NCI-H524 treated with DMSO at 0.1 percent for 48 hours (cell line): ENCODE measurements at places on chromosomes 12 and 14.

DNA sequence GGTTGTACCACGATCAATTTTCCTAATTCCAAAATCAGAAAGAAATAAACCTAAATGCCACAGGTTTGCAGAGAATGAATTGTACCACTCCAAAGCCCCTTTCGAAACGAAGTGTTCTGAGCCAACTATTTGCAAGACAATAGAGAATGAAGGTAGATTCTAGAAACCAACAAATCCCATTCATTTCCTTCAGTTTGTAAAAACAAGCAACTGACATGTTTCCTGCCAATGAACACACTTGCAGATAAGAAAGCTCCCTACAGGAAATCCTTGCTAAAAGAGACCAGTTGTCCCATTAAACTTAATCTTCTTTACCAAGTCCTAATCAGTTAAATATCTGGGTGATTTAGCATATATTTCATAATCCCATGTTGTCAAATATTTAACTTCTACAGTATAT is 198.4 kb upstream of the FOXN3 start:
- DNase-seq: no peak

DNA sequence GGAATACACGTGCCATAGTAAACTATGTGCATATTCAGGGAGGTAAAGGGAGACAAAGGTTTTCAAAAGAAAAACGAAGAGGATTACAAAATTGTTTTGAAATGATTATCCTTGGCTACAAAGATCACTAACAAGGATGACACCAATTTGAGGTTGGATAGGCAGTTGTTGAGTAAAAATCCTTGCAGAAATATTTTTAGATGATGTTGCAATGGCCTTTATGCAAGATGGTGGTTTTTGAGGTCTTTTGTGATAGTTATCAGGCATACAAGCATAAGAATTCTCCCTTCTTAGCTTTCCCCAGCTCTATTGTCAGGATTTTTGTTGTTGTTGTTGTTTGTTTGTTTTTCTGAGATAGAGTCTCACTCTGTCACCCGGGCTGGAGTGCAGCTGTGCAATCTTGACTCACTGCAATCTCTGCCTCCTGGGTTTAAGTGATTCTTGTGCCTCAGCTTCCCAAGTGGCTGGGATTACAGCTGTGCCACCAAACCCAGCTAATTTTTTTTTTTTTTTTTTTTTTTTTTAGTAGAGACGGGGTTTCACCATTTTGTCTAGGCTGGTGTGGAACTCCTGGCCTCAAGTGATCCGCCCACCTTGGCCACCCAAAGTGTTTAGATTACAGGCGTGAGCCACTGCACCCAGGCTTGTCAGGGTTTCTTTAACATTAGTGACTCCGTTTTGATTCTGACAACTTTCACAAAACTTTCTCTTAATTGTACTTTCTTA is 7.8 kb downstream of the RNASE1 start:
- no peak for DNase-seq

DNA sequence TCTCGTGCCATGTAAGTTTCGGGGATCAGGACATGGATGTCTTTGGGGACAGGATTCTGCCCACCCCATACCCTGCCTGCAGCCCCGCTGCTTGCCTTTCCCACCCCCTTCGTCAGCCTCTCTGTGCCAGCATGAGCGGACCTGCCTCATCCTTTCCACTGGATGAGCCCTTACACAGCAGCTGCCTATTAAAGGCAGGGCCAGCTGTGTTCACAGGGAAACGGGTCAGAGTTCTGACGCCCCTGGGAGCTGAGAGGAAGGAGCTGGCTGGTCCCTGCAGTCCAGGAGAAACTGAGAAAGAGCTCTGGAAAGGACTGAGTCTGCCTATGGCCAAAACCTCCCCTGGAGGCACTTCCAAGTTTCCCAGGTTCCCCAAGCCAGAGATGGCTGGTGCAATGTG is 83.5 kb upstream of the NCOR2 start:
- no peak for DNase-seq

DNA sequence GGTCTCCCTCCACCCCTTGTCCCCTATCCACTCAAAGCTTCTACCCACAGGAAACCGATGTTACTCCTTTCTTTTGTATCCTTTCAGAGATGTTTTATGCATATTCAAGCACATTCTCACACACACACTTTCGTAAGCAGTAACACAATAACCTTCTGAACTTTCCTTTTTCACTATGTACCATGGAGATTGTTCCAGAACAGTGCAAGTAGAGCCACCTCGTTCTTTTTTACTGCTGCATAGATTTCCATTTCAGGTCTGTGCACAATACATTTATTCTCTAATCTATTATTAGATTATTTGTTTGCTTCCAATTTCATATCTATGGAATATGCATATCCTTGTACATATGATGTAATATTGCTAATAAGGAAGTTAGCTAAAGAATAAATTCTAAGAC is 60.3 kb downstream of the TBC1D30 start:
- DNase-seq: no peak

- no peak for DNase-seq
These were observed 691.4 kb upstream of the TBX3 start for GRCh38 chr12:115375186-115375991.

DNA sequence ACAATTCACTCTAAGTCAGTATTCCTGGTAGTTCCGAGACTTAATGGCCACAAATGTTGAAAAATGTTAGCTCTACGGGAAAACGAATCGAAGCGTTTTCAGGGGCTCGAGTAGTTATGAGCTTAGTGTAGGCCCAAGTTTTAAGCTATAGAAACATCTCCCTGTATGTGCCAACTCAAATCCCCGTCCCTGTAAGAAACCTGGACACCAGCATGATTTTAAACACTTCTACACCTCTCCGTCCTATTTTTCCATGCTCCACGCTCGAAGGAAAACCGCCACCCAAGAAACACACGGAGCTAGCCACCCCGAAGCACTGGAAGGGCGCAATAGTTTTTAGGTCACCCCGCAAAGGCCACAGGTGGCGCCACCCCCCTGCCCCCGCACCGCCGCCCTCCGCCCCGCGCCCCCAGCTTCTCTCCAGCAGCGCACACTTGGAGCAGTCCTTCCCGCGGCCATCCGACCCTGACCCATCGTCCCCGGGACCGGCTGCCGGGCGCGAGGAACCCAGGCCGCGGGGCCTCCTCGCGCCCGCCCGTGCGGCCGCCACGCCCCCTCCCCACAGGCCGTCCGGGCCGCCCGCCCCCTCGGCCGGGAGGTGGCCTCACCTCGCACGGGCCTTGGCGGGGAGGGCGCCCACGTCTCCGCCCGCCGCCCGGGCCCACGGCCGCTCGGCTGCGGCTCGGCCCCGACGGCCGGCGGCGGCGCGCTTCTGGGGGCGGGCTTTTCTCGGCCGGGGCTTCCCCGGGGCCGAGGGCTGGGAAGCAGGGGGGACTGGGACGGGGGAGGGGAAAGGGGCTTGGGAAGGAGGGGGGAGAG is 522 bp downstream of the R3HDM2 start:
- no peak for DNase-seq

DNA sequence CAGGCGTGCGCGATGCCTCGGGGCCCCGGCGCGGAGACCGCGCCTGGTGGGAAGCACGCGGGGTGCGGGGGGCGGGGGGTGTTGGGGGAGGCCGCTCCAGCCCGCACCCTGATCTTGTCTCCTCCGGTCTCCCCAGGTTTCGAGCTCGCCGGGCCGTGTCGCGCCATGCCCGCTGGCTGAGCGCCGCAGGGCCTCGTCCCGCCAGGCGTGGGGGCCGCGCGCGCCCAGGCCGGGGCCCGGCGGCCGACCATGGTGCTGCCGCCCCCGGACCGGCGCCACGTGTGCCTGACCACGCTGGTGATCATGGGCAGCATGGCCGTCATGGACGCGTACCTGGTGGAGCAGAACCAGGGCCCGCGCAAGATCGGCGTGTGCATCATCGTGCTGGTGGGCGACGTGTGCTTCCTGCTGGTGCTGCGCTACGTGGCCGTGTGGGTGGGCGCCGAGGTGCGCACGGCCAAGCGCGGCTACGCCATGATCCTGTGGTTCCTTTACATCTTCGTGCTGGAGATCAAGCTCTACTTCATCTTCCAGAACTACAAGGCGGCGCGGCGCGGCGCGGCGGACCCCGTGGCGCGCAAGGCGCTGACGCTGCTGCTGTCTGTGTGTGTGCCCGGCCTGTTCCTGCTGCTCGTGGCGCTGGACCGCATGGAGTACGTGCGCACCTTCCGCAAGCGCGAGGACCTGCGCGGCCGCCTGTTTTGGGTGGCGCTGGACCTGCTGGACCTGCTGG is 2.4 kb downstream of the TMEM121 start:
- DNase-seq: no peak

- no peak for DNase-seq
These were observed 81.7 kb upstream of the TMEM263 start for GRCh38 chr12:106873983-106874382.

DNA sequence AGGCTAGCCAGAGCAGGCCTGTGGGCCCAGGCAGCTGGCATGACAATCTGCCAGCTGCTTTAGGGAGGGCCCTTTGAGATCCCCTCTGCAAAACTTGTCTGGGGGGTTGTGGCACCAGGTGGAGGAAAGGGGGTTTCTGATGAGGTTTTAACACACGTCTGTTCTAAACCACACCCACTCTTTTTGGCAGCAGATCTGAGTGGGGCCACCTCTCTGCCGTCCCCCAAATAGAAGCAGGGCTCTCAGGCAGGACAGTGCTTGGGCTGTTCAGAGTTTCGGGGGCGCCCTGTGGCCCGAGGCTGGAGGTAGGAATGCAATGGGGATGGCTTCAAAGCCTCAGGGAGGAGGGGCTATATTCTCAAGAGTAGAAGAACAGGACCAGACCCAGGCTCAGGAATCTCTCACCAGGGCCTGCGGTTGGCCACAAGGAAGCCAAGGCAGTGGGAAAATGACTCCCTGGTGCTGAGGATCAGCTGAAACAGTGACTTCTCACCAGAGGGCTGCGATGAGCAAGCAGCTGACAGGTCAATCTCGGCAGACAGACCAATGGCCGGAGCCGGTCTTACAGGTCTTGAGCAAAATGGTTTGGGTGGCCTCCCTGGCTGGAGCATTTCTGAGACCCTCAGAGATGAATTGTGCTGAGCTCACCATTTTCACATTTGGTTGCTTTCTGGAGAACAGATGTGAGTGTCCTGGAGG is 1.5 kb upstream of the KRT5 start:
- no peak for DNase-seq

DNA sequence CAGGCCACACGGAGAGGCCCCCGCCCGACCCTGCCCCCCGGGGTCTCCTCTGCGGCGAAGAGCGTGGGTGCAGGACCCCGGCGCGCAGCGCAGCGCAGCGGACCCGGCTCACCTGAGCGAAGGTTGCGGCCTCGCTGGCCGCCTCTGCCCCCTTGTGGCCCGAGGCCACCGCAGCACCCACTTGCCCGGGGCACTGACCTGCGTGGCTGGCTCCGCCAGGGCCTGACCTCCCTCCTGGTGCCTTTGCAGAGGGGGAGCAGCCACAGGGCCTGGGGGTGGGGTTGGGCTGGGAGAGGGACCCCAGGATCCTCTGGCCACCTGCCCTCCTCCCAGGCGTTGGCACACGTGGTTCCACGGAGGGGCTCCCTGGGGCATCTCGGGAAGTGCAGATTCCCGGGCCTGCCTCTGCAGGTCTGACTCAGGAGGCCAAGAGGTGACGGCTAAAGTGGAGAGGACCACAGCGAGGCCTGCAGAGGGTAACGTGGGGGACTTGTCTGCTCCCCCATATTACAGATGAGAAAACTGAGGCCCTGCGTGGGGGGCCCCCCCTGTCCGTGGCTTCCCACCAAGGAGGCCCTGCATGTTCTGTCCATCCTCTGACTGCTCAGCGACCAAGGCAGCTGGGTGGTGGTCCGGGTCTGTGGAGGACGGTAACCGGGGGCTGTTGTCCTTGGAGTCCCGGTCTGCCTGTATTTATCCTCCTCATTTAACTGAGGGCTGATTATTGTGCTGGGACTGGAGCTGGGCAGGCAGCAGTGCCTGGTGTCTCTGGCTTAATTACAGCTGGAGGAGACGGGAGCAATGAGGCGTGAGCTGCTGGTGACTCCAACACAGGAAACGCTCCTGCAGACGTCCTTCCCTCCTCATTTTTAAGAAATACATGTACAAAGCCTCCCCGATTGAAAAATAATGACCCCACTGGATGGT is 67.9 kb upstream of the BEGAIN start:
- peak; percentile 75 for DNase-seq
